ENCODE measurements at places on chromosomes 16 and 17.

DNA sequence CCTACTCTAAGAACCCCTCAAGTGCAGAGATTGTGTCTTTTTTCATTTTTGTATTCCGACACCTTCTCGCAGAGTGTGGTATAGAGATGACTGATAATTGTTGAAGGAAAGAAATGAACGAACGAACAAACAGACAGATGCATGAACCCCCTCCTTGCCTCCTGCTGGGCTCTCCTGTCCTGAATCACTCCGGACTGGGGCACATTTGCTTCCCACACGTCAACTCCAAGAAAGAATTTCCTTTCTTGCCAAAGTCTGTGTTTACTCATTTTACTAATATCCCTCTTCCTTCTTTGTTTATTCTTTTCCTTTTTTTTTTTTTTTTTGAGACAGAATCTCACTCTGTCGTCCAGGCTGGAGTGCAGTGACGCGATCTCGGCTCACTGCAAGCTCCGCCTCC, 37.5 kb upstream of the BHLHA9 start:
- DNase-seq = no peak

GRCh38 chr17:27247071-27247957, 46.6 kb upstream of the WSB1 start:
- no peak for DNase-seq

GRCh38 chr16:77863250-77863649, 74.9 kb downstream of the VAT1L start:
- DNase-seq = no peak

DNA sequence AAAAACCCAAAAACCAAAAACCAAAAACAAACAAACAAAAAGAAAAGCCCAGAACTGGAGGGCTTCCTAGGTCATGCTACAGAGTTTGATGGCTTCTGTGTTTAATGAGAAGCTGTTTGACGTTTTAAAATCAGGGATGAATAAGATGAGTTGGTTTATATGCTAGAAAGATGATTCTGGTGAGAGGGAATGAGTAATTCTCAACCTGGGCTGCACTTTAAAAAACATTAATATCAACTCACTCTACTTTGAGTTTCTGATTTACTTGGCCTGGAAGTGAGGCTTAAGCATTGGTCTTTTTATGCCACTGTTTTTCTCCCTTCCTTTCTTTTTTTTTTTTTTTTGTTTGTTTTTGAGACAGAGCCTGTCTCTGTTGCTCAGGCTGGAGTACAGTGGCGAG, 5.1 kb downstream of the RGS9 start:
- DNase-seq = no peak

DNA sequence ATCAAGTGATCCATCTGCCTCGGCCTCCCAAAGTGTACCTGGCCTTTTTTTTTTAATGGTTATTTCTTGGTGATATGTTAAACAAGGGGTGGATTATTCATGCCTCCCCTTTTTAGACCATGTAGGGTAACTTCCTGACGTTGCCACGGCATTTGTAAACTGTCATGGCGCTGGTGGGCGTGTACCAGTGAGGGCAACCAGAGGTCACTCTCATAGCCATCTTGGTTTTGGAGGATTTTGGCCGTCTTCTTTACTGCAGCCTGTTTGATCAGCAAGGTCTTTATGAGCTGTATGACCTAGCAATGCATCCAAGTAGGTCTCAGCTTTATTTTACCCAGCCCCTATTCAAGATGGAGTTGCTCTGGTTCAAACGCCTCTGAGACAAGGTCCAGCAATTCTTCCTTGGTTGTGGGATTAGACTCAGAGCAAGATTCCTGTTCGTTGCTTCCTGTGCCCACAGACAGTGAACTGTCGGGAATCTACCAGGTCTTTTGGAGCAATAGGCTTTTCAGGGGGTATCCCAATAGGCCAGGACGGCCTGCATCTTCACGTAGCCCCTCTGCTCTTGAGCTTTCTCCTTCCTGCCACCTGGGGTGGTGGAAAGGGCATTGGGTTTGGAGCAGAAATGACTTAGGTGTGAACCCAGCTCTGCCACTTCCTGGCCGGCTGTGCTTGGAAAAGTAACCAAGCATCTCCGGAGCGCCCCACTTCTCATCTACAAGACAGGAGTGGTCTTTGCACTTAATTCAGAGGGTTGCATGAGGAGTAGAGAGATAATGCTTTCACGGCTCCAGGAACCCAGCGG, 52.9 kb upstream of the SEC14L1 start:
- no peak for DNase-seq

- no peak for DNase-seq
These were observed 22.0 kb downstream of the MYO1D start for GRCh38 chr17:32854832-32855389.

GRCh38 chr16:31357324-31358109, 2.5 kb downstream of the ITGAX start:
- no peak for DNase-seq

GRCh38 chr17:50884439-50885311, 18.5 kb upstream of the TOB1 start:
- peak; percentile 75 for DNase-seq

DNA sequence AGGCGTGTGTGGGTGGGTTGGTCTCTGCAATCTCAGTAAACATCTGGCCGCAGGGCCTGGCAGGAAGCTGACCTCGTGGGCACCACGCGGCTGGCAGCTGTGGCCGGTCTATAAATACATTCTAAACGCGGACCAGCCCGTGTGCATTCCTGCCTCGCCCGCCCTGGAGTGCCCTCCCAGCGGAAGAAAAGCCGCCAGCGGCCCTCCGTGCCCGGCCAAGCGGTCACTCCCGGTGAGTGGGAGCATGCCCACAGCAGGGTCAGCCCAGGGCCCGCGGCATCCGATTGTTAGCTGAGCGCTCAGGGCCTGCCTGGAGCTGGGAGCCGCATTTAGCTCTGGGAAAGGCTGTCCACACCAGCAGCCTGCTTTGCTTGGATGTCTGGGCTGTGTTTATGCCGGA, 10.3 kb downstream of the ZNF469 start:
- no peak for DNase-seq

DNA sequence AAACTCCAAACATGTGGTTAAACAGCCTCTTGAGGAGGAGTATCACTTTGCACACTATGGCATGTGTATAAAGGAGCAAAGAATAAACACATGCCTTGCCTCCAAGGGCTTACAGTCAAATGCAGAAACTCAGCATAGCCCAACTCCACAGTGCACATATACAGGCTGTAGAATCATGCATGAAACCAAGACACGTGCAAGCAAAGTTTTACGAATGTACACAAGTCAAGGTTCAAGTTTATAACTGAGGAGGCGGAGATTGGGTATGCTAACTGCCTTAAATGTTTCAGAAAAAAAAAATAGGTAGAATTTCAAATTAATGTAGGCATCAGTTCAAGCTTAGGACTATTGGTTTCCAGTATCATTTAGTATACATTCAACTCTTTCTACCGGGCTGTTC, 321.1 kb downstream of the SOX9 start:
- DNase-seq = no peak

DNA sequence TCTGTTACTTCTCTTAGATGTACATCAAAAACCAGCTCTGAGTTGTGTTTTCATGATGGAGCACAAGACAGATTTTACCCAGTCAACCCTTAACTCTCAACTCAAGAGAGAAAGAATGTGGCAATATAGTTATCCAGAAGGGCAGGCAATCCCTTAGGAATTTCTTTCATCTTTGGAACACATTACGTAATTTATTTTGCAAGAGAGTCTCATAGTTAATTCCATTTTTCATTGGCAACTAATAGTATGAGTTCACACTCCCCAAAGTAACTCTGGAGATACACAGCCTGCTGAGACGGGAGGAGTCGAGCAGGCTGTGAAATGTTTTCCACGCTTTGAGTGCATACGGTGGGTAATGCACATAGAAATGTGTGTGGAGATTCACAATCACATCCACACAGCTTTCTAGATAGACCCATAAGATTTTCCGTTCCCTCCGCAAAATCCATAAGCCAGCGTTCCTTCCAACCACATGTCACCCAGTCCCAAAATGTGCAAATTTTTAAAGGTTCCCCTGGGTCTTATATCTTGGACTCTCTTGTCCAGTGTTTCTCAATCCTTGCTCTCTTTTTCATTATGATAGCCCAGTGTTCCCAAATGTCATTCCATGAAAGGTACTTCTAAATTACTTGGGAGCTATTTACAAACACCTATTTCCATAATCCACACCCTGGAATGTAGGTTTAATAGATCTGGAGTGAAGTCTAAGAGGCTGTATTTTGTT, 8.4 kb upstream of the CDRT4 start:
- no peak for DNase-seq

- no peak for DNase-seq
These were observed at the start of gene MILR1 for GRCh38 chr17:64448665-64449512. MILR1 (plus strand) TSS chr17:64449115; CDS start chr17:64449169, 54 bp downstream.

DNA sequence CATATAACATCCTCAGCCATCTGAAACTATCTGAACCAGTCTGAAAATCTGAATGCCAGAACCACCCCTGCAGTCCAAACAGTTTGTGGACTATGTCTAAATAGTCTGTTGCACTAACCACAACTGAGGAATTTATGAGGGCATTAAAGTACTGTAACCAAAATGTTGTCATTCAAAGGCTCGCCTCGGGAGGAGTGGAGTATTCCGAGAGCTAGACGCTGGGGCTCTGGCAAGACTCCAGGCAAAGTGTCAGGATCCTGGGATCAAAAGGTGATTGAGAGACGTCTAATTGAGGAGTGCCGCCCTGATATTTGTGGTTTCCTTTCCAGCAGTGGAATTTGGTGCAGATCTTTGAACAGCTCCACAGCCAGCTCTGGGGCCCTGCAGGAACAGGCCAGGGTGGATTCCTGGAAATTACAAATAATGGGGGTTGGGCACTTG, 142.9 kb upstream of the MYOCD start:
- DNase-seq = peak; percentile 96

- no peak for DNase-seq
These were observed 8.1 kb upstream of the MT1E start for GRCh38 chr16:56617212-56618085.

DNA sequence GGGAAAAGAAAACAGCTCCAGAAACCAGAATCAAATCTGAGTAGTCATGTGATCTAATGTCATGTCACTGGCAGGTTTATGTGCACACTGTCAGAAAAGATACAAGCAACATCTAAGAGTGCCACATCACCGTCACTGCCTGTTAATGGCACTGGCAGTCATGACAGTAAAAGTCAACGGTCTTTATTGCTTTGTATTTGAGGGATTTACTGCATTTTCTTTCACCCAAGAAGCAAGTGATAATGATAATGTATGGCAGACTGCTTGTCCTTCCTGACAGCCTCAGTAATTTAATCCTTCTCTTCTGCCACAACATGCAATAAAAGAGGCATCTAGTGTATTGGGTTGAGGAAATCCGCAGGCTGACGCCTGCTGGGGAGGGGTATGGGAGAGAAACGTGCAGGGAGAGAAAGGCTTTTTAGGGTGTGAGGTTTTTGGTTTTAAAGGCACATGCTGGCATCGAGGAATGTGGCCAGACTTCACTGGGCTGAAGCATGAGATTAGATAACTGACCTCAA, 92.4 kb downstream of the RPGRIP1L start:
- DNase-seq = peak; percentile 26

DNA sequence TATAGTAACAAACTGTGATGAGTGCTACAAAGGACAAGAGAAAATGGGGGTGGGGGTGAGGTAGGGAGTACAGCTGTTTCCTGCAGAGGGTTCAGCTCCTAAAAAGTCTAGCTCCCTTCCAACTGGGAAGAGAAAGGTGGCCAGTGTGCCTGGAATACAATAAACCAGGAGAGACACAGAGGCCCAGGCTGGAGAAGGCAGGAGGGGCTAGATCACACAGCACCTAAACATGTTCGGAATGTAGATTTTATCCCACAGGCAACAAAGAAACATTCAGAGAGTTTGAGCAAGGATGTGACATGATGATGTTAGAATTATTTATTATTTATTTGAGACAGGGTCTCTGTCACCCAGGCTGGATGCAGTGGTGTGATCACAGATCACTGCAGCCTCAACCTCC, 10.2 kb downstream of the TEX2 start:
- DNase-seq = no peak

GRCh38 chr17:38509772-38510420, 81.6 kb downstream of the ARHGAP23 start:
- peak; percentile 44 for DNase-seq

- no peak for DNase-seq
These were observed 17.5 kb upstream of the PABPN1L start for GRCh38 chr16:88883946-88884345.

DNA sequence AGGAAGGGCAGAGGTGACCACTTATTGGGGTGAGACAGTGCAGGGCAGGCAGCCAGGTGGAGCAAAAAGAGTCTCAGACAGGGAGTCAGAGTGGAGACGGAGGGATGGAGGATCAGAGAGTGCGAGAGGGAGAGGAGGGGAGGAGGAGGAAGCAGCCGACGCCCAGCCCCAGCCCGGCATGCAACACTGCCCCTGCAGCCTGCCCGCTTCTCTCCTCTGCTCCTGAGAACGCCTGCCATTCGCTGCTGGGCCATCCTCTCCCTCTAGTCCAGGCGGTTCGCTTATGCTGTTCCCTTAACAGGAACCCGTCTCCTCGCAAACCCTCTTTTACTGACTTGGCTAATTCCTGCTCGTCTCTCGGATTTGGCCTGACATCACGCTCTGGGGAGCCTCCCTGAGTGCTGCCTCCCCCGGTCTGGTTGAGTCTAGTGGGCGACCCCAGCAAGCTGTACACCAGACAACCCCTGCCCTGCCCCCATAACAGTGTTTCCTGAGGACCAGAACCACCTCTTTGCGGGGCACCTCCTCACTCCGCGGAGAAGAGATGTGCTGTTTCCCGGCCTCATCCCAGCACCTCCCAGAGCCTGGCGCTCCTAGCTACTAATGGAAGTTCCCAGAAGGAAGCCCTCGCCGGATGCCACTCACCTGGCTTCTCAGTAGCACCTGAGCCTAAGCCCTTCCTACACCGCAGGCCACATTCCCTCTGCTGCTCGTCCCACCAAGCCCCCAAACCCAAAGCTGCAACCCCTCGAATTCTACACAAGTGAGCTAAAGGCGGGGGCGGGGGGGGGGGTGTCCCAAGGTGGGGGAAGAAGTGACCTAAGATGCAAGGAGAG, 61.2 kb upstream of the CCL1 start:
- peak; percentile 23 for DNase-seq

DNA sequence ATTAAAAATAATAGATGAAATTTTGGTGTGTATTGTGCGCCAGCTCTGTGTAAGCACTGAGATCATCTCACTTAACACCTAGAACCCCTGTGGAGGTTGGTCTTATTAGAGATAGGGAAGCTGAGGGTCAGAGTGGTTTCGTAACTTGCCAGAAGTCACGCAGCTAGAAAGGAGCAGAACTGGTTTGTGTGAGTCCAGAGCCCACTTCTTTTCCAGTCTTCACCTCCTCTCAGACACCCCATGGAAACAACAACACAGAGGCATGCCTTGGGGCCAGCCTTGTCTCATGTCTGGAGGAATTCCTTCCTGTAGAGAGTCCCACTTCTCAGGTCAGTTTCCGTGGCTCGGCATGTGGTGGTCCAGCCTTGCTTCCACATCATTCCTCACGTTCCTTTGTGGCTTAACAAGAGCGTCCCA, 16.5 kb downstream of the YPEL2 start:
- peak; percentile 93 for DNase-seq
